ENCODE measurements at places on chromosomes 12 and 14.

DNA sequence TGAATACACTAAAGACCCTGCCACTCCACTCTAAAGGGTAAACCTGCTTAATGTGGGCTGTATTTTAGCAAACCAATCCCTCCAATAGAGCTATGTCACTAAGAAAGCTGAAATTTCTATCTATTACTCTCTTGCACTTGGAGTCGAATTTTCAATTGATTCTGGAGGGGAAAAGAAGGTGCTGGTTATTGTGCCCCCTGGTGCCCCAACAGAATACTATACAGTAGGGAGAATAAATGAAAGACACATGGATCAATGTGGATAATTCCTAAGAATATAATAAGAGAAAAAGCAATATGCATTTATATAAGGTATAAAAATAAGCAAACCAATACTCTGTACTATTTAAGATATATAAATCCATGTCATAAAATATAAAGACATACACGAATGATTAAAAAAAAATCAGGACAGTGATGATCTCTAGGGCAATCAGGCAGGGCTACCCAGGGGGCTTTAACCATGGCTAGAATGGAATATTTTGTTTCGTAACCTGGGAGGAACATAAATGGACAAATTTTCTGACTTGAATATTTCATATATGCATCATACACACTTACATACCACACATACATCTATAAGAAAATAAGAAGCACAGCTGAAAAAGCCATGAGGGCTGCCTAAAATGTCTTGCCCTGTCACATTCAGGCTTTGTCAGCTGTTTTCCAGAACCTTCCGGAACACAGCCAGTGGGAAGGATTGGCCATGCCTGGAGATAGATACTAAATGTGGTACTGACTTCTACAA is 54.4 kb downstream of the EFCAB11 start:
- DNase-seq = no peak

- no peak for DNase-seq
These were observed 9.7 kb upstream of the RPS26 start for GRCh38 chr12:56031987-56032386.

- no peak for DNase-seq
These were observed at the start of gene MFAP5 for GRCh38 chr12:8662593-8662992. Gene MFAP5, minus strand, starts transcription at chr12:8662826. Its CDS starts 722 bp downstream, at chr12:8662104.

DNA sequence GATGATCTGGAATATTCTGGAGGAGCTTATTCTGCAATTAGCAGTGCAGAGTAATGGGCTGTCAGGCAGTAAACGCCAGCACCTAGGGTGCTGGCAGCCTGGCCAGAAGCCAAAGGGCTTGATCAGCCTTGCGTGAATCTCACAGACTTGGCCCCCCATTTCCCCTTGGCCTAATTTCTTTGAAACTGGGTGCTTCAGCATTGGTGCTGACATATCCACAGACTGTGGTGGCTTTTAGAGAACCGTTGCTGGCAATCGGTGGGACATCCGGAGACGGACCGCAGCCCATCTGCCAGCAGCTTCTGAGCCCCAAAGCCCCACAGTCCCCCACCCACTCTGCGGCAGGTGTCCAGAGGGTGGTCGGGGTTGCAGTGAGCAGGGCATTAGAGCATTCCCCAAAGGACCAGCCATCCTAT is 157.1 kb downstream of the CALM1 start:
- DNase-seq = no peak

DNA sequence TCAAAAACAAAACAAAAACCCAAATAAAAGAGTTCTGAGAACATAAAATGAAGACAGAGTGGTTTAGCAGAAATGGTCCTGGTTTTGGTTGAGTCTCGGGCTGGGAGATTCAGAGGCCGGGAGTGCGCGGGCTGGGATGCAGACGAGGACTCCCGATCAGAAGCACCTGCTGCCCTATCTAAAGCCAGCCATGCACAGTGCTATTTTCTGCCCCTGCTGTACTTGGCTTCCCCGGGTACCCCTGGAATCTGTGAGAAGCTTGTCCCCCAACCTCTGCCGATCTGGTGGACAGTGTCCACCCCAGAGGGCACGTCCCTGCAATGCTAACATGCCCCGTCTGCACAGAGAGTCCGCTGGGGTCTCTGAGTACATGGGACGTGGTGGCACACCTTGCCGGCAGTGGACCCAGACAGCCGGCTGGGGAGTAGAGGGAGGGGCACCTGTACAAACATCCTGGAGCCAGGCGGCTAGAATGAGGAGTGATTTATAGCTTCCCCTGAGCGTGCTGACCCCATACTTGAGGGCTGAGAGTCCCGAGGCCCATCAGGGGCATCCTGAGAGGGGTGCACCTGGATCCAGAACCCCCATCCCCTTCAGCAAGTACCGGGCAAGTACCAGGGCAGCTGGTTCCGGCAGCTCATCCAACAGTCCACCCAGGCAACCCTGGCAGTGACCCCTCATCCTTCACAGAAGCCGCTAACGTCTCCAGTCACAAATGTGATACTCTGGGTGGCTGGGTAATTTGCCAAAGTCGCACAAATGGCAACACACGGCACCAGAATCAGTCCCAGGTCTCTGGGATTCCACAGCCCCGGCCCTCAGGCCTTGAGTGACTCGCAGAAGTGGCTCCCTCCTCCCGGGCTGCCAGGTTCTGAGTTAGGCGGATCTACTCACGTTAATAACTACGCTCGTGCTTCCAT is 37.1 kb downstream of the CHGA start:
- DNase-seq = no peak

- no peak for DNase-seq
These were observed 17.0 kb downstream of the TEDC1 start for GRCh38 chr14:105508069-105508468.

GRCh38 chr12:89983622-89984021 is 275.0 kb upstream of the ATP2B1 start:
- DNase-seq = no peak
